Muscle of arm (tissue), 14 donors: ENCODE measurements at places on chromosomes 6 and 20.

DNA sequence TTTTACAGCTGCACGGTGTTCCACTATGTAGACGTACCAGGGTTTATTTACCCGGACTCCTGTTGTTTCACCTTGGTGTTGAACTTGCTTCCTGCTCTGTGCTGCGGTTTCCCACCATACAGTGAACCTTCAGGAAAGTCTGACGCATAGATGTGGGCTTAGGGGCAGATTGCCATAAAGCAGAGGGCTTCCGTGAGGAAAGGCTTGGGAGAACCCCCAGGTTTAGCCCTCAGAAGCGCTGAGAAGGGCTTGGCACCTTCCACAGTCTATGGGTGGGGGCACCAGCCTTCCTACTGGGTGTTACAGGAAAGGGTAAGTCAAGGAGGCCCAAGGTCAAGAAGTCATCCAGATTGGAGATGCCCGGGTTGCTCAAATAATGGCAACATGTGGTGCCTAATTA is 19.2 kb upstream of the MRPS18A start:
- no peak for DNase-seq

- no peak for DNase-seq
These were observed 774.5 kb downstream of the EYS start for GRCh38 chr6:64932486-64932885.

GRCh38 chr6:106757267-106757666 is 127.9 kb downstream of the QRSL1 start:
- no peak for DNase-seq

DNA sequence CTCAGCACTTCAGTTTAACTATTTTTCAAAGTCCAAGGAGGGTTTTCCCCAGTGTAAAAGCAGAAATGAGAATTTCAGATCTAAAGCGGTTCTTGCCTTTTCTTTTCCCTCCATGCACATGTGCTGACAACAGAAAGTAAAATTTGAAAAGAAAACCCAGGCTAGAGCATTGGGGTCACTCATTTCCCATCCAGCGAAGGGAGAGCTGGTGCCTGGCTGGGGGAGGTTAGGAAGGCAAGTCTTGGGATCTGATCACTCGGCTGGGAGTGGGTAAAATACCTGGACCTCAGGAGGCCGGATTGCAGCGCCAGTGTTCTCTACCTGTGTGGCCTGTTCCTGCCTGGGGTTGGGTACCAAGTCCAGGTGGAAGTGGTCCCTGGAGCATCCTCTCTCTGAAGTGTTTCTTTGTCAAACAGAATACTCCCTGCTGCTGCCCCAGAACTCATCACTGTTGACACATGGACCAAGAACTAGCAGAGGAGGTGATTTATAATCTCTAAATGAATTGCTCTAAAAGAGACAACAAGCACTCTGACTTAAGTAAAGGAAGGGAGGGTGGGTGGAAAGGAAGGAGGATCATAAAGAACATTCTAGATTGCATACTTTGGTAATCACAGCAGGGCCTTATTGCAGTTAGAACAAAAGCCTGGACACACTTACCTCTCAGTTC is 136.0 kb downstream of the MTHFD1L start:
- DNase-seq: no peak

DNA sequence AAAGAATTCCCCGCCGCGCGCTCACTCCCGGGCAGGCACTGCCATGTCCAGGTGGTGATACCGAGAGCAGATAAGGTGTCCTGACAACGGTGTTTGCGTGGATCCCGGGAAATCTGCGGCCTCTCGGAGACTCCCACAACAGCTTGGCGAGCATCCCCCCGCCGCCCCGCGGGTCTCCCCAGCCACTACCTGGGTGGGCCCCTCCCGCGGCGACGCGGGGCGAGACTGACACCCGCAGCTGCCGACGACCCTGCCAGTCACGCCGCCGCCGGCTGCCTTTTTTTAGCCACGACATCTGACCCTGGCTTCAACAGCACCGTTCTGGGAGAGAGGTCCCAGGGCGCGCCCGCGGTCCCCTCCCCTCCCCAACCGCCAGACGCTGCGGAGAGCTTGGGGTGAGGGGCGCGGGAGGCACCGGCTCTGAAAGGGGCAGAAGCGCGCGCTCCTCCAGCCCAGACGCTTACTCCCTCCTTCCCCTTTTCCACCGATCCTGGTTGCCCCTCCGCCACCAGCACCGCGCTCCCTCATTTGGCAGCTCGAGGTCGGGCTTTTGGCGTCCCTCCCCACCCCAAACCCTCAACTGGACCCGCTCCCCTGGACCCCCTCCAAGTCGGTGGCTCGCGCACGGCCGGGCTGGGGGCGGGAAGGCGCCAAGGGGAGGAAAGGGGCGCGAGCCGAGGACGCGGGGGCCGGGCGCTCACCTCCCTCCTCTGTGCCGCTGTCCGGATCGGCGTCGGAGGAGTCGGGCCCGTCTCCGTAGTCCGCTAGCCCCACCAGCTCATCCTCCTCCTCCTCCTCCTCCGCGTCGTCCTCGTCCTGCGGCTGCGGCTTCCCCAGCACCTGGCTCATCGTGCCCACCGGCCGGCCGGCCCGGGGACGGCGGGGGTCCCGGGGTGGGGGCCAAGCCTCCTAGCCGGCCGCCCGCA is 665 bp downstream of the RRAGD start:
- DNase-seq: peak; percentile 35

- peak; percentile 44 for DNase-seq
These were observed 180.4 kb downstream of the ZNF217 start for GRCh38 chr20:53413186-53413631.

DNA sequence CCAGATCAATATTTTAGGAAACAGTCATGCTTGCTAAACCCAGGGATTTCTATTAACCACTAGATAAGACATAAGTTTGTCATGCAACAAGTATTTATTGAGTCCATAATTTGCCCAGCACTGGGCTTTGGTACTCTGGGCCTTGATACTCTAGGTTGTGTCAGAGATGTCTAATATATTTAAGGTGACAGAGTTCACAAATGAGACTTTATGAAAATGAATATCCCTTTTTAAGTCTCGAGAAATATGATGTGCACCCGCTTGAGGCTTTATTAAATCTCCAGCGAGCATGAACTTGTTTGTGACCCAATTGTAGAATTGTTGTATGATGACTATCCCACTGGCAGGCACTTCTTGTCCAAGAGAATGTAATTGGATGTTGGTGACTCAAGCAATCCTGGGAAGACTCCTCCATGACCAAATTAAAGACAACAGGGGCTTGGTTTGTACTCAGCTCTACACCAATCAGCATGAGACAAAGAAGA is 109.2 kb downstream of the ESR1 start:
- no peak for DNase-seq

- no peak for DNase-seq
These were observed 278.2 kb downstream of the TFAP2A start for GRCh38 chr6:10136636-10137035.

- no peak for DNase-seq
These were observed 8.1 kb upstream of the ATXN1 start for GRCh38 chr6:16769131-16769985.

- no peak for DNase-seq
These were observed 260.0 kb downstream of the TMEM242 start for GRCh38 chr6:157063176-157063905.

DNA sequence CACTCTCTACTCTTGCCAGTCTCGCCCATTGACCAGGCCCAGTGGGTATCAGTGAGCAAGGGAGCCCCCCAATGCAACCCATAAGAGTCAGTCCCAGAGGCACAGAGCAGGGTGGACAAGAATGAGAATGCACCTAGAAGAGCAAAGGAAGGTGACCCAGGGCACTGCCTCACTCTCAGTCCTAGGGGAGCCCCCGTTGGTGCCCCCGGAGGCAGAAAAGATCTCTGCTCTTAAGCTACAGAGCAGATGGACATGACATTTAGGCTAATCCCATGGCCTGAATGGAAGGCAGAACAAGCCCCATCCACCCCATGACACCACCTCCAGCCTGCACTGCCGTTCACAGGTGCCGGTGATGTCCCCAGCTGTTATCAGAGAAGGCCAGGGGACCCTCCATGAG is 50.7 kb upstream of the PLEKHG1 start:
- DNase-seq: no peak

GRCh38 chr20:1897965-1898464 is 2.8 kb downstream of the SIRPA start:
- no peak for DNase-seq
